ENCODE measurements at places on chromosomes 3 and 15.

DNA sequence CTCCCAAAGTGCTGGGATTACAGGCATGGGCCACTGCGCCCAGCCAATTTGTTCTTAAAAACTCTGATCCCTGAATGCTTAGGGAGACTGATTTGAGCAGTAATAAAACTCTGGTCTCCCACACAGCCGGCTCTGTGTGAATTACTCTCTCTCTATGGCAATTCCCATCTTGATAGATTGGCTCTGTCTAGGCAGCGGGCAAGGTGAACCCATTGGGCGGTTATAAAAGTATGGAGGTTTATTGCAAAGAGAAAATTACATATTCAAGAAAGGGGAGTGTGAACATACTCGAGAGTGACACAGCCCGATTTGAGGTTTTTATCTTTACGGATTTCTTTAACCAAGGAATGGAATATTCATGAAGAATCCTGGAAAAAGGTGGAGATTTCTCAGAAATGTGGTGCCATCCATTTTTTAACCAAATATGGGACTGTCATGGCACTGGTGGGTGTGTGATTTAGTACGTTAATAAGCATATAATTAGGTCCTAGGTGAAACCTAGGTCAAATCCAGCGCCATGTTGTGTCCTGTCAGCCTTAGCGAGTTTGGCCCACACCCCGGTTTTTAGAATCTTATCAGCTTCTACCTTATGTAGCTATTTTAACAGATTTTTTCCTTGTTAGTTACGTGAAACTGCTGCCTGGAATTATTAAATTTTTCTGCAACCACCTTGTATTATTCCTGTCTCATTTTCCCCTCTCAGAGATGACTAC lies 7.2 kb upstream of the GMPS start:
- DNase-seq: no peak

- no peak for DNase-seq
Measured at GRCh38 chr3:48885753-48886152, 12.9 kb downstream of the SLC25A20 start.

- DNase-seq: no peak
Measured at GRCh38 chr3:76245073-76245472, 459.7 kb upstream of the ZNF717 start.

DNA sequence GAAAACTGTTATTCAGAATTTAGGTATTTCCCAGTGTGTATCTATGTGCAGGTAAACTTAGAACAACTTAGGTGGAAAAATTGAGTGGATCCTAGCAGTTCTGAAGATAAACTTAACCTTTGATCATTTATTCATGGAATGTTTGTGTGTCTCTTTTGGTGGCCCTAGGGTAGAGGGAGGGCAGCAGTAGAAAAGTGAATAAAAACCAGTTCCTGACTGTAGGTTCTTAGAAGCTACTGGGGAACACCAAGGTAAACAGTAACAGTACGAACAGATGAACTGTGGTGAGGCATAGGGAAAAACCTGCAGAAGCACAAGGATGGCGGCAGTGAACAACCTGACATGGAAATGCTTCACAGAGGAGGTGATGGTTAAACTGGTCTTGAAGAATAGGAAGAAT lies 2.5 kb downstream of the SNRK start:
- DNase-seq: no peak

Data from pons (tissue), 1 donor.